A549 (cell line): ENCODE measurements at places on chromosomes 3 and 15.

DNA sequence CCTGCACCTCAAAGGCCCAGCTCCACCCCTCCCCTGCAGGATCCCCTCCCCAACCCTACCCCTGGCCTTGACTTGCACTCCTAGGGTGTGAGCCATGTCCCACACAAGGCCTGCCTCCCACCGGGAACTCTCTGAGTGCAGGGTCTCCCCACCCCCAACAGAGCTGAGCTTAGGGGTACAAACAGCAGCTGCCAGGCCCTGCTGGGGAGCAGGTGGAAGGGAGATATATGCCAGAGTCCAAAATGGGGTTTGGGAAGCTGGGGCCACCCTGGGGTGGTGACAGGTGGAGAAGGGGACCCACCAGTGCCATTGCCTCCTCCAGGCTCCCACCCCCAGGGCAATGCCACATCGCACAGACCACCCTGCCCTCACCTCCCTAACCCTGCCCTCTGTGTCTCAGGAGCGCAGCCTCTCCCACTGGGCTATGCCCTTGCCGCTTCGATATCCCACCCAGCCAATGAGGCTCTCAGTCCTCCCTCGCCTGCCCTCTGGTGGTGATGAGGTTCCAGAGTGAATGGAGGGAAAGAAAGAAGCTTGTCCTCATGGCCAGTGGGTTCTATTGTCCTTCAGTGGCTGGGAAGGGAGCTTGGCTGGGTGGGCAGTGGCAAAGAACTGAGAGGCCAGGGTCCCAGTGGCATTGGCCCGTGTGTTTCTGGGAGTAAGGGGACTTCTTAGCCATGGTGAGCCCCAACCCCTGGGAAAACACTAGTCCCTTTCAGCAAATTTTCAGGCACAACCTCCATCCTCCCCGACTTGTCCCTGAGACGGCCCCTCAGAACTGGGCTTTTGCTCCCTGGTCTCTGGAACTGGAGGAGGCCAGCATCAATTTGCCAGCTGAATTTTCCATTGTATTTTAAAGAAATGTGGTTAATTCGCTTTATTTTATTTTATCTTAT lies 46.8 kb downstream of the CYP11A1 start:
- DNase-seq, result peak; percentile 28

DNA sequence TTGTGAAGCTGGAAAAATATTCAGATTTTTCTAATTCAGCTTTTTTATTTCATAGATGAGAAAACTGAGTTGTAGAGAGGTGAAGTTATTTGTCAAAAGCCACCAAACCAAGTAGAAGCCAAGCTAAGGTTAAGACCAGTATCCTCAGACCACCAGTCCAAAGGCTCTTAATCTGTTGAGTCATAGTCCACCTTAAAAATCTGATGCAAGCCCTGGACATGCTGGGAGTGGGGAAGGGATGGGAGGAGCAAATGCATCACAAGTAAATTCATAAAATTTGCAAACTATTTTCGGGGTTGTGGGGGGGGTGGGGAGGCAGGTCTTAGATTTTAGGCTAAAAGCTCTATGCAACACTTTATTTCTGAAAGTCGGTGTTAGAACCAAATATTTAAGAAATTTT lies 307.7 kb upstream of the SEMA6D start:
- DNase-seq, result no peak

DNA sequence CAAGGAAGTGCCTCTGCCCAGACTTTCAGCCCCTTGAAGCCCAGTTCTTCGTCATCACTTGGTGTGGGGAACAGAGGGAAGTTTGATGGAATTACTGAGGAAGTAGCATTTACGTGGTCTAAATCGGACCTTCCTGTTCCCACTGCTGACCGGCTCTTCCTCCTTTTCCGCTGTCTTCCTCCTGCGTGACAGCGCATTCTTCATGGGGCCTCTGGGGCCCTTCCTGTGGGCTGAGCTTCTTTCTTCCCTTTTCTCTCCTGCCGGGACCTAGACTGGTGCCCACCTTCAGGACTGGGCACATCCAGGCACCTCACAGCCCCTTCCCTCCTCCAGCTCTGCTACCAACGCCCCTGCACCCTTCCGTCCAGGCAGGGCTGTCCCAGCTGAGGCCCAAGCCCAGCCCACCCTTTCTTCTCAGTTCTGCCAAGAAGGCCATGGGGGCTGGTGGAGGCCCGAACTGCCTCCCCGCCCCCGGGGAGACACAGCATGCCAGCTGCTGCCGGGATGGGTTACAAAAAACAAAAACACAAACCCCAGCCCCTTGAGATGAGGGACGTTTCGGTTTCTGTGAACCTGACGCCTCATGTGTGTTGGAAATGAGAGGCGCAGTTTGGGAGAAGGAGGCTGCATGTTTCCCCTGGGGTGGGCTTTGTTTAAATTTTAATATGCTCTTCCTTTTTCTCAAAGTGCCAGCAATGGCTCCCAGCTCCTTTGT lies 19.1 kb downstream of the ZNF710 start:
- no peak for DNase-seq

GRCh38 chr3:187669675-187670504 lies at the start of gene SST:
TSS of gene SST (minus strand) at chr3:187670394. CDS start at chr3:187670291, 103 bp downstream.
- peak; percentile 13 for DNase-seq

DNA sequence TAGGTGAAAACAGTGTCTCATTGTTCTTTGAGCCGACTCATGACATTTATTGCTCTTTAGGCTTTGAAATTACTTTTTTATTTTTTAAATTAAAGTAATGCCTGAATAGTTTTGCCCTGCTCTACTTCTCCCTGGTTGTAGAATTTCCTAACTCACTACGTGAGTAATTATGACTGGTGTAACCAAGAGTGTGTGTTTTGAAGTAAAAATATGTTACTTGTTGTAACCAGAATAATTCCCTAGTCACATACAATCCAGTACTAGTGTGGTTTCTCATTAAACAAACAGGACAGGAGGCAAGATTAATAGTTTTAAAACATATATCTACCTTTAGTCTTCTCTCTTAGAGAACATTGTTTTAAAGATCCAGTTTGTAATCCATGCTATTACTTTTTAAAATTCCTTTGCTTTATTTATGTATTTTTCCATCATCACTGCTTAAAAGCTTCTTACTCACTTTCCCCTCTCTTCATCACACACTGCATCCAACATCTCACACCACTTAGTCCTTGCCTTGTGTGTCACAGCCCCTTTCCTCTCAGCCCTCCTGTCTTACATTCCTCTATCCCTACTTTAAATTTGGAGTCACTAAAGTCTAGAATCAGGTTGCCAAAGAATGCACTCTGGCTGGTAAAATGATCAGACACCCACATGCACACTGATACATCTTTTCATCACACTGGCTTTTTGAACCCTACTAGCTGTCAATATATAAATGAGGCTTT lies 219.7 kb downstream of the WNT5A start:
- DNase-seq, result no peak
